Activated naive CD4-positive, alpha-beta T cell treated with anti-CD3 and anti-CD28 coated beads, Interleukin-2, amount 50 U/mL, for 16 hours (primary cell): ENCODE measurements at places on chromosomes 13 and 19.

- DNase-seq, result no peak
Observed at GRCh38 chr19:49741210-49741844, 21.8 kb downstream of the TSKS start.

GRCh38 chr19:39130337-39131254, 5.0 kb downstream of the PAK4 start:
- DNase-seq, result no peak

DNA sequence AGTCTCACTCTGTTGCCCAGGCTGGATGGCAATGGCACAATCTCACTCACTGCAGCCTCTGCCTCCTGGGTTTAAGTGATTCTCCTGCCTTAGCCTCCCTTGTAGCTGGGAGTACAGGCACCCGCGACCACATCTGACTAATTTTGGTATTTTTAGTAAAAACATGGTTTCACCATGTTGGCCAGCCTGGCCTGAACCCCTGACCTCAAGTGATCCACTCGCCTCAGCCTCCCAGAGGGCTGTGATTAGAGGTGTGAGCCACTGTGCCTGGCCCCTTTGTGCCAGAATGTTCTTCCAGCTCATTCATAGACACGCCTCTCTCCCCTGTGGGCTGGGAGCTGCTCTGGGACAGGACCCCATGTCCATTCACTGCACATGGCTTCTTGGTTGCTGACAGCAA, 9.1 kb downstream of the MYDGF start:
- DNase-seq, result no peak

- DNase-seq, result no peak
Observed at GRCh38 chr19:29448046-29448445, 77.7 kb upstream of the VSTM2B start.

DNA sequence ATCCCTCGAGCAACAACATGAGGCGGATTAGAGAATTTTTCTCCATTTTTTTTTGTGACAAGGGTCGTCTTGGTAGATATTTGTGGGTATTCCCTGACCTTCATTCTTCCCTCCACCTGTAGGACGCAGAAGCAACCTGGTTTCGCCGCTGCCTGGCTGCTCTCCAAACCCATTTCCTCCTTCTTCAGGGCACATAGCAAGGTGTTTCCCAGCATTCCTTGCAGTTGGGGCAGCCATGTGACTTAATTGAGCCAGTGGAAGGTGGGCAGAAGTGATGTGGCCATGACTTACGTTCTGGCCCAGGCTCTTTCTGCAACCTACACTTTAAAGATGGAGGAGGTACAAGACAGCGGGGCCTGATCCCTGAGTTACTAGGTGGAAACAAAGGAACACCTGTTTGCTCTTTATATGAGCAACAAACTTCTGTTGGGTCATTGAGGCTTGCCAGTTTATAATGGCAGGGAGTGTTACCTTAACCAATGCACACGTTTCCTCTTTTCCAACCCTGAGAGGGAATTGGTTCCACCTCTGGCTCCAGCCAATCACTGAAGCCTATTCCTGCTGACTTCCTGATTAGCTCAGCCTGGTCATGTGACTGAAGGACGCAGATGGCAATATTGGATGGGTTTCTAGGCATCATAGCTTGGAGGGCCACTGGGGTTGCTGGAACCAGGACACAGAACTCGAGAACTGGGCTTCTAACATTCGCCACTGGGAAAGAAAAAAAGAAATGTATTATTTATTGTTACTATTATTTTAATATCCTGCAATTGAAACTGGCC, 30.8 kb upstream of the ZNRF4 start:
- no peak for DNase-seq

- DNase-seq, result no peak
Observed at GRCh38 chr13:52779103-52779502, 39.5 kb upstream of the CNMD start.

DNA sequence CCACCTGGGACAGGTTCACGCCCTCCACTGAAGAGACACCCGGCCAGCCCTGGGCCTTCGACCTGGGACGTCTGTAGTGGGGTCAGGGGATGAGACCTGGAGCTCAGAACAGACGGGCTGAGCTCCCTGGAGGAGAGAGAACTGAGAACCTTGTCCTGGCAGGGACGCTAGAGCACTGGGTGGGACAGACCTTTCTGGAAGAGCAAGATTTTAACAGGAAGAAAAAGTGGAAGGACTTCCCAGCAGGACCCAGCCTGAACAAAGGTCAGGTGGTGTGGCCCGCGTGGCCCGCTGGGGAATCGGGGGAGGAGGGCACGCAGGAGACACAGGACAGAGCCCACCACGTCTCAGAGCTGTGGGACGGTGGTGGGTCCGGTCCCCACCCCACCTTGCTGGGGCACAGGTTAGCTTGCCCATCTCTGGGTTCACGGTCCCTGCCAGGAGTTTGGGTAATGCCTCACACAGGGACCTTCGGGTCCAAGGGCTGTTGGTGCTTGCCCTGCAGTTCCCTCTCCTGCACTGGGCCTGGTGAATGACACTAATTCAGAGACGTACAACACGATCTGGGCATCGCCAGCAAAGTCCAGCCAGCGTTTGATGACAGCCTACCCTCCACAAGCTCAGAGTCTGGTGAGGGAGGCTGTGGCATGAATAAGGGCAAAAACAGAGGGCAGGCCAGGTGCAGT, 1.2 kb upstream of the EFNA2 start:
- no peak for DNase-seq

DNA sequence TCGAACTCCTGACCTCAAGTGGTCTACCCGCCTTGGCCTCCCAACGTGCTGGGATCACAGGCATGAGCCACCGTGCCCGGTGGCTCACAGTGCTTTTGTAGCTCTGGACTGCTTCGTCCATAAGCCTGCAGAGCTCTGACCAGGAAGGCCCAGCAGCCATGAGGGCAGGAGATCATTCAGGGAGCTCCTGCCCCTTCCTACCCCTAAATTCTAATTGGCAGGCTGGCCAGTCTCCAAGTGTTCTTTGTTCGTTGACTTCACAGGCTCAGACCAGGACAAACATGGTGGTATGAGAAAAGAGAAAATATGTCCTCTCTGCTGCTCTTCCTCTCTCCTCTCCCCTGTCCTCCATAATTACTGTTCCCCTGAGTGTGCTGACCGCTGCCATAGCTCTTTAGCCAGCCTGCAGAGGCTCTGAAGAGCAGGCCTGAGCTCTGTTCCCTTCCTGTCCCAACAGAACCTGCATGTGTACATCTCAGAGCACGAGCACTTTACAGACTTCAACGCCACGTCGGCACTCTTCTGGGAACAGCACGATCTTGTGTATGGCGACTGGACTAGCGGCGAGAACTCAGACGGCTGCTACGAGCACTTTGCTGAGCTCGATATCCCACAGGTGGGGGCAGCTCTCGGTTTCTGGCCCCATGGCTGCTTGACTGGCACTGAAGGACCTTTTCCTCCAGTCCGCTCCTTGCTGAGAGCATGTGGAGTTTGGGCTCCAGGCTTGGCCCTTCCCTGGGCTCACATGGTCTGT, 19.0 kb downstream of the CLPTM1 start:
- no peak for DNase-seq

DNA sequence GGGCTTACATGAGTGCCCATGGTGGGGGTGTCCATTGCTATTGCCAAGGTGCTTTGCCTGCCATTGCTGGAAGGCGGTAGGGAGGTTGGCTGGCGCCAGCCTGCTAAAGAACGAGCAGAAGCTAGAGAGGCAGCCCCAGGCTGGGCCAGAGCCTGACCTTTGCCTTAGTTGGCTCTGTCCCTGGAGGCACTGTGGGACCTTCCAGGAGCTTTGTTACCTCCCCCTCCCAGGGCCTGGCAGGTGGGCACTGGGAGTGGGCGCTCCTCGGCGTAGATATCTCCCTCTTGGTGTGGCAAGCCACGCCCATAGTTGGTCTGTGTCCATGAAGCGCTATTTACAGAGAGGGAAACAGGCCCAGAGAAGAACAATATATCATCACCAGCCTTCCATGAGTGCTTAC, 2.3 kb upstream of the SLC25A42 start:
- no peak for DNase-seq

- no peak for DNase-seq
Observed at GRCh38 chr13:20566468-20566897, 474 bp upstream of the IFT88 start.

- peak; percentile 38 for DNase-seq
Observed at GRCh38 chr13:26785838-26786630, 25.4 kb upstream of the GPR12 start.

GRCh38 chr13:40508127-40508526, 158.3 kb downstream of the FOXO1 start:
- DNase-seq, result no peak
